Renal cortical epithelial cell (primary cell): ENCODE measurements at places on chromosomes 5 and 9.
A peak's percentile ranks its signal among the peaks of the same experiment; 100 is the strongest.

- peak; percentile 15 for DNase-seq
Measured at GRCh38 chr5:58335518-58335917, 124.4 kb downstream of the PLK2 start.

DNA sequence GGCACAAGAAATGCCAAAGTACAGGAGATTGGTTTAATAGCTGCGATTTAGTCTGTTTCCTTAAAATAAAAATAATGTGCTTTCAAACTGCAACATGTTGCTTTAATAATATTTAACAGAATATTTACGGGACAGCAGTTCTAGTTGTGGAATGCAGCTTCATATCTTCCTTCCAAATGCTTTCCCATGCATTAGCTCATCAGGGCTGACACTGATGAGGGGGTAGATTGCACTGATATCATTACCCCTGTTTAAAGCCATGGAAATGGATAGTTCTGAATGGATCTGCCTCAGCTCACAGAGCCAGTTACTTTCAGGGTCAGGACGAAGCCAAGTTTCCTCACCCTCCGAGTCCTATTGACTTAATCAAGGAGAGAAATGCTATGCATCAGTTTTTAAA is 93.2 kb upstream of the OSMR start:
- no peak for DNase-seq

- peak; percentile 15 for DNase-seq
Measured at GRCh38 chr5:89036704-89037489, 153.9 kb upstream of the MEF2C start.

DNA sequence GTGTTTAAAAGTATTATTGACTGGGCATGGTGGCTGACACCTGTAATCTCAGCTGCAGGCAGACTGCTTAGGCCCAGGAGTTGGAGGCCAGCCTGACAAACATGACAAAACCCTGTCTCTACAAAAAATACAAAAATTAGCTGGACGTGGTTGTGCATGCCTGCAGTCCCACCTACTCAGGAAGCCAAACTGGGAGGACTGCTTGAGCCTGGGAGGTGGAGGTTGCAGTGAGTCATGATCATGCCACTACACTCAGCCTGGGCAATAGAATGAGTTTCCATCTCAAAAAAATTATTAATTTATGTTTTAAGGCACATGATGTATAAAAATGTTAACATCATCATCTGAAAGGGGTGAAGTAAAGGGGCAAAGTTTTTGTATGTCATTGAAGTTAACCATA is 49.7 kb upstream of the FNIP1 start:
- DNase-seq: no peak

DNA sequence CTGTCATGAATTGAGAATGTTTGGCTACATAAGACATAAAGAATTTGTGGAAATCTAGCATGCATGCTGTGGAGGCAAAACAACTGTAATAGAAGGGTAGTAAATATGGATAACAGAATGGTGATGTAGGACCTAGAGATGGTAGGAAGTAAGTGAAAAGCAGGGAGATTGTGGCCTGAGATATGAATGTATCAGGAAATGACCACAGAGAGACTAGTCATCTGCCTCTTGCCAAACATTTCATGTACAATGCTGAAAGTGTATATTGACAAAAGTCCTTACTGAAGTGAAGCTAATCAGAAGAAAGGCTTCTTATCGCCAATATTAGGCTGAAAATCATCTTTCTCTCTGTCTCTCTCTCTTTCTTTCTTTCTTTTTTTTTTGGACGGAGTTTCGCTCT is 873.1 kb upstream of the CTNND2 start:
- no peak for DNase-seq

DNA sequence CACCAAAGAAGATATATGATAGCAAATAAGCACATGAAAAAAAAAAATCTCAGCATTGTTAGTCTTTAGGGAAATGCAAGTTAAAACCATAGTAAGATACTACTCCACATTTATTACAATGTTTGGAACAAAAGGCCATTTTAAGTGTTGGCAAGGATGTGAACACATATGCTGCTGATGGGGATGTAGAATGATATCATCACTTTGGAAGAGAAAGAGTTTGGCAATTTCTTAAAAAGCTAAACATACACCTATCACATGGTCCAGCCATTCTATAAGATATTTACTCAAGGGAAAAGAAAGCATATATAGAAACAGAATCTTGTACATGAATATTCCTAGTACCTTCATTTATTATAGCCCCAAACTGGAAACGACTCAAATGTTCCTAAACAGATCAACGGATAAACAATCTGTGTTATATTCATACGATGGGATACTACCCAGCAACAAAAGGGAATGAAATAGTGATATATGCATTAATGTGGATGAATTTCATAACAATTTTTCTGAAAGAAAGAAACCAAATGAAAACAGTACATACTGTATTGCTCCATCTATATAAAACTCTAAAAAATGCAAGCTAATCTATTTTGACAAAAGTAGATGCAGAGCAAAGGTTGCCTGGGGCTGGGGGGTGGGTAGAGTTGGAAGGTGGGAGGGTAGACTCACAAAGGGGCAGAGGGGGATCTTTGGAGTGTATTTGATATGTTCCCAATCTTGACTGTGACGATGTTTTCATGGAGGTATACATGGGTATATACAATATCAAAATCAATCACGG is 45.7 kb upstream of the SMAD5 start:
- no peak for DNase-seq

GRCh38 chr5:143174714-143175398 is 228.6 kb downstream of the NR3C1 start:
- DNase-seq: peak; percentile 98

- DNase-seq: no peak
Measured at GRCh38 chr9:129344641-129345495, 166.8 kb upstream of the IER5L start.

- no peak for DNase-seq
Measured at GRCh38 chr5:100165309-100165708, 369.9 kb upstream of the FAM174A start.

GRCh38 chr9:98191671-98192502 is 550 bp downstream of the CORO2A start:
- DNase-seq: no peak

DNA sequence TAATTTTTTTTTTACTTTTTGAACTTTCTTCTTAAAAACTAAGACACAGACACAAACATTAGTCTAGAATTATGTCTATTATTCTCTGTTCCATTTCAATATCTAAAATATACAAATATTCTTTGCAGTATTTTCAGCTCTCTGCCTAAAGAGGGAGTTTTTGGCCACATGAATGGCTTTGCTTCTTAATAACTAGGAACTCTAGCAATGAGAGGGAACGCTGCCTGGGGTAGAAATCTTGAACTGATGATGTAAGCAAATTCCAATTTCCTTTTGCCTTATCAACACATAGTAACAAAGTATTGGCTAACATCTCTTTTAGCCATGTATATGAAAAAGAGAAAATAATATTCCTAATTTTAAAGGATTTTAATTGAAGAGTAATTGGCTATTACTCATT is 51.9 kb downstream of the SLC25A46 start:
- DNase-seq: peak; percentile 41

DNA sequence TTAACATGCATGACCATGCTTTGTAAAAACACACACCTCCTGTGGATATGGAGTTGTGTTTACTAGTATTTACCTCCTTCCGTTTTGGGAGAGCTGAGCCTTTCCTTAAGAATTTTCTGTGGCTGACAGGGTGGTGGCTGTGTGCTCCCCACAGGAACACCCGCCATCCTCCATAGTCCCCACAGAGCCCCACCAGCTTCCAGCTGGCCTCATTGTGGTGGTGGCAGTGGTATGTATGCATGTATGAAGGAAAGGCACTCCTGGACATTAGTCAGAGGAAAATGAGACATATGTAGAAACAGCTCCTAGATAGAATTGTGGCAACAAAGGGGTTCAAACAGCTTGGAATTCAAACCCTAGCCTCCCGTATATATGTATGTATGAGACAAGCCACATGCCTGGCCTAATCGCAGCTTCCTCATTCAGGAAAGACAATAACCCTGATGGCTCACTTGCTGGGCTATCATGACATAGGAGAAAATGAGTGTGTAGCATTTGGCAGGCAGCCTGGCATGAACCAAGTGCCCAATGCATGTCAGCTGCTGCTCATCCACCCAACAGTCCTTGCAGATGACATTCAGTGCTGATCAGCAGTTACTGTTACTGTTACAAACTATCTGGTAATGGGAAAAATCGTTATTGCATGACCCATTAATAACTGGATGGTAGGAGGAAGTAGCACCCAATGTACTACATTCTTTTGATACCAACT is 459.7 kb downstream of the EBF1 start:
- no peak for DNase-seq

DNA sequence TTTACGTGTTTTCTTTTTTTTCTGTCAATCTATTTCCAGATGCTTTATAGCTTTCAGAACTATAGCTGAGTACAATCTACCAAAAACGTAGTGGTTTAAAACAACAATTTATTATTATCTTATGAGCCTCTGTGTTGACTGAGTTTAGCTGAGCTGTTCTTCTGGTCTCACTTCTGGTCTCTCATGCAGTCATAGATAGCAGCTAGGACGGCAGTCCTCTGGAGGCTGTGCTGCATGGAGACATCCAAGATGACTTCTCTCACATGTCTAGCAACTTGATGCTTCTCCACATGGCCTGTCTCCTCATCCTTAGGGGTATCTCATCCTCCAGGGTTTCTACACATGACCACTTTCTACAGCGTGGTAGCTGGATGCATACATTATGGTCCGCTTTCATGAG is 22.0 kb upstream of the RAD23B start:
- DNase-seq: no peak

- DNase-seq: no peak
Measured at GRCh38 chr5:59025734-59026133, 442.9 kb downstream of the RAB3C start.

DNA sequence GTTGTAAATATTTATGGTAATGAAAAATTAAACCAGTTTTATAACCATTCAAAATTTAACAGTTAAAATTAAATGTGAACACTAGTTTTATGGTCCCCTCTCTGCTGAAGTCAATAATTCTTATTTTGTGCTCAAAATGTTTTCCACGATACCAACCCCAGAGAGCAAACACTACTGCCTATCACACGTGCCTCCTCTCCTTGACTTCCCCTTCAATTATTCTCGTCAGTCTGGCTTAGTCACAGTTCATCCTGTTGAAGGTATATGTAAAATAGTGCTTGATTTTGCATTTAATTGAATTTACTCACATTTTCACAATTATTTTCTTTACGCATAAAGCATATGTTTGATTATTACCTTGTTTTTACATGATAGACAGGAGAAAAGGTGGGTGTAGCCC is 148.8 kb downstream of the CCDC192 start:
- DNase-seq: no peak

DNA sequence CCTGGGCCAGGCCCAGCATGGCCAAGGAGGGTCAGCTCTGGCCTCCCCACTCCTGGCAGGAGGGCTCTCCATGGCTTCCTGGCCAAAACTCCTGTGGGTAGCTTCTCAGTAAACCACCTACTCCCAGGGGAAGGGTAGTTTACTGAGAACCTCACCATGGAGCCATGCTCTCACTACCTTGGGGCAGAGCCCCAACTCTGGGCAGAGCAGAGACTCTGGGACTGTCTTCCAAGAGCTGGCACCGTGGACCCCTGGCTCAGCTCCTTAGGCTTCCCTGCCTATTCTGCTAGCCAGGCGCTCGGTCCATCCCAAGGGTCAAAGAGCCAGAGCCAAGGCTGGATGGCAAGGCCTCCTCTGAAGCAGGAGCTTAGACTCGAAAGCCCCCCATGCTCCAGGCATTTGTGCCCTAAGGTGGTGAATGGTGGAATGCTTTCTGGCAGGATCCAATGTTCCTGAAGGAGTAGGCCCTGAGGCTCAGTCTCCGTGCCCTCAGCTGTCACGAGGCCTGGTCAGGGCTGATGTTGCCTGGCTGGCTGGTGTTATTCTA is 19.6 kb downstream of the TCF7 start:
- DNase-seq: no peak

DNA sequence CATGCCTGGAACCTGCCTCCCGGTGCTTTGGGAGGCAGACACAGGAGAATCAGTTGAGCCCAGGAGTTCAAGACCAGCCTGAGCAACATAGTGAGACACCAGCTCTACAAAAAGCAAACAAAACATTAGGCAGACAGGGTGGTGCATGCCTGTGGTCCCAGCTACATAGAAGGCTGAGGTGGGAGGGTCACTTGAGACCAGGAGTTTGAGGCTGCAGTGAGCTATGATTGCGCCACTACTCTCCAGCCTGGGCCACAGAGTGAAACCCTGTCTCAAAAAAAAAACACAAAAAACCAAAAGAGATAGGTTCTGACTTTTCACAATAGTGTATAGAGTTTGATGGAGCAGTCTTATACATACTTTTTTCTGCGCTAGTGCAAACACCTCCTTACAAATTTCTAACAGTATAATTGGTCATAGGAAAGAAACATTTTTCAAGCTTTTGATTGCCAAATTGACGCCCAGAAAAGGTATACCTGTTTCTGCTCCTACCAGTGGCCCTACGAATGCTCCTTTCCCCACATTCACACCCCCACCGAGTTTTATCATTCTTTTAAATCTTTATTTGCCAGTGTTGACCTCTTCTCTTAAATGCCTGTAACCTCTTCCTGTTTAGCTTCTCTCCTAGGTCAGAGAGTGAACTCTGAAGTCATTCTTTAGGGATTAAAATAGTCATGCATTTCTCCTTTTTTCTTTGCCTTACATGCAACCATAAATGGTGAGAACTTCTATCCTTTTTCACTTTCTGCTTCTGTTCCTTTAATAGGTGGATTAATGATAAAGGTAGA is 7.5 kb downstream of the DOCK8 start:
- DNase-seq: peak; percentile 63

GRCh38 chr9:18786911-18787650 is 245.9 kb downstream of the SAXO1 start:
- DNase-seq: peak; percentile 3

GRCh38 chr5:61706751-61707150 is 374.7 kb downstream of the ZSWIM6 start:
- DNase-seq: no peak

GRCh38 chr5:40483316-40483715 is 196.4 kb upstream of the PTGER4 start:
- DNase-seq: no peak

GRCh38 chr9:99778308-99778707 is 43.4 kb upstream of the NR4A3 start:
- peak; percentile 85 for DNase-seq

GRCh38 chr9:4832786-4833579 is 40.2 kb downstream of the RCL1 start:
- DNase-seq: peak; percentile 100

- no peak for DNase-seq
Measured at GRCh38 chr9:113566712-113567071, 103.2 kb downstream of the RGS3 start.

- no peak for DNase-seq
Measured at GRCh38 chr5:138149530-138149929, 10.3 kb upstream of the NME5 start.

DNA sequence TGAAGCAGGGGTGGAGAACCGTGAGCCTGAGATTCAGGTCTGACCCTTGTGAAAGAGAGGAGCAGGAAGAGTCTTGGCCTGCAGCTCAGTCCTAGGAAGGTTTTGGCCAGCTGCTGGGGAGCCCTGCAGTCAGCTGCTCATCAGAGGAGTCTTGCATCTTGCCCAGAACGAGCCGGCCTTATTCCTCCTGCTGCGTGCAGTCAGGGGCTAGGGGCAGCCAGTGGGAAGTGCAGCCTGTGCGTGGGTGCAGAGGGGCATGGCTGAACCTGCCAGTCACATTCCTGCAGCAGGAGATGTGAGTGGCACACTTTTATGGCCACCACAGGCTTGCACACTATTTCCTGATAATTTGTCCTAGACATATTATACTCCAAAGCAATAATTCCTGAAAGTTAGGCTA is 278.7 kb downstream of the NPR3 start:
- no peak for DNase-seq

- DNase-seq: no peak
Measured at GRCh38 chr9:38285236-38285635, 107.3 kb upstream of the ALDH1B1 start.

- no peak for DNase-seq
Measured at GRCh38 chr9:111934747-111935146, 38.1 kb downstream of the UGCG start.
